ENCODE measurements at places on chromosomes 11 and 22.

DNA sequence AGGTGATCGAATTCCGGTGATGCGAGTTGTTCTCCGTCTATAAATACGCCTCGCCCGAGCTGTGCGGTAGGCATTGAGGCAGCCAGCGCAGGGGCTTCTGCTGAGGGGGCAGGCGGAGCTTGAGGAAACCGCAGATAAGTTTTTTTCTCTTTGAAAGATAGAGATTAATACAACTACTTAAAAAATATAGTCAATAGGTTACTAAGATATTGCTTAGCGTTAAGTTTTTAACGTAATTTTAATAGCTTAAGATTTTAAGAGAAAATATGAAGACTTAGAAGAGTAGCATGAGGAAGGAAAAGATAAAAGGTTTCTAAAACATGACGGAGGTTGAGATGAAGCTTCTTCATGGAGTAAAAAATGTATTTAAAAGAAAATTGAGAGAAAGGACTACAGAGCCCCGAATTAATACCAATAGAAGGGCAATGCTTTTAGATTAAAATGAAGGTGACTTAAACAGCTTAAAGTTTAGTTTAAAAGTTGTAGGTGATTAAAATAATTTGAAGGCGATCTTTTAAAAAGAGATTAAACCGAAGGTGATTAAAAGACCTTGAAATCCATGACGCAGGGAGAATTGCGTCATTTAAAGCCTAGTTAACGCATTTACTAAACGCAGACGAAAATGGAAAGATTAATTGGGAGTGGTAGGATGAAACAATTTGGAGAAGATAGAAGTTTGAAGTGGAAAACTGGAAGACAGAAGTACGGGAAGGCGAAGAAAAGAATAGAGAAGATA lies at the start of gene MALAT1:
Gene MALAT1 (plus strand): TSS at position 69 of the 736 bp plus-strand sequence.
- DNase-seq, result peak; percentile 93

GRCh38 chr11:1747753-1748635 lies 2.4 kb downstream of the IFITM10 start:
- DNase-seq, result peak; percentile 45

DNA sequence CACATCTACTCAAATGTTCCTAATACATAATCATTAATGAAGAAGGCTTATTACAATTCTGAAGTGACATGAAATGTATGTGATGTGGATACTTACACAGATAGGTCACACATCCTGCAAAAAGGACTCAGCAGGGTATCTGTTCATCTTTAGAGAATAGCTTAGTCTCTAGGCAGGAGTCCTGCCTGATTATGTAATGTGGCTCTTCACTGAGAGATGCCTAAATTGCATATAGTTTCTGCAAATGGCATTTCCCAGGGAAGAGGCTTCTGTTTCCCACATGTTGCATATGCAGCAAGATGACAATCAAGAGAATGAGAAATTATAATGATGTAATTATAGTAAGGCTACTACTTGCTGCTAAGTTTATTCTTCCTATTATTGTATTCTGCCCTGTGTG lies 58.8 kb upstream of the SLC36A4 start:
- DNase-seq, result no peak

DNA sequence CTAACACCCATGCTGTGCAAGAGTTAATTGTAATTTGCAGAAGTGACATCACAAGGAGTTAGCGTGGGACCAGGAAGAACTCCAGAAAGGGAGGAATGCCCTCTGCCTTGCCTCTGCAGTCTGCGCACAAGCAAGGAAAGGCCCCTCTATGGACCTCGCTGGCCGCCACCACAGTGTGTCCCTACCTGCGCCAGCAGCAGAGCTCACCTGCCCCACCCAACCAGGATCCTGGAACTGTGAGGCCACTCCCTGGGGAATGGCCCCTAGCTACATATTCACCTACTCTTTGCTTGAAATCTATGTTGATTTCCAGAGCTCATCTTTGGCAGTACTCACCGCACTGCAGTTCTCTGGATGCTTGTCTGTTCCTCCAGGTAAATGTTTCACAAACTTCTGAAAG lies 72.0 kb upstream of the MTNR1B start:
- no peak for DNase-seq

- DNase-seq, result no peak
Observed at GRCh38 chr11:58674609-58675008, 52.1 kb downstream of the CNTF start.

- DNase-seq, result peak; percentile 73
Observed at GRCh38 chr11:93236741-93237675, 39.2 kb upstream of the SLC36A4 start.

DNA sequence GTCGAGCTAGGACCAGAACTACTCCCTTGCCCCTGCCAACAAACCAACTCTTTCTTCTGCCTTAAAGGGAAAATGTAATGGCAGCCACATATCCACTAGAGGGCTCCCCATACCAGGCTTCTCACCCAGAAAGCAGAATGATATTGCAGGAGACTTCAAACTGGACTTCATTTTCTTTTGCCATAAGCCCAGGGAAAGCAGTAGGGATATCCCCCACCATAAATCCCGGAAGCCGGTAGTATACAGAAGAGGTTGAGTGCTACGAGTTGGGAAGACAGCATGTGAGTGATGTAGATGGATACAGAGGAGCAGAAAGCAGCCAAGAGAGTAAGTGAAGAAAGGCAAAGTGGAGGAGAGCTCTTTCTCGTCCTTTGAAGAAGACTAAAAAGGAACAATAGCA lies 12.1 kb downstream of the PLAAT5 start:
- peak; percentile 79 for DNase-seq

GRCh38 chr11:88312628-88313027 lies 24.9 kb downstream of the CTSC start:
- no peak for DNase-seq

DNA sequence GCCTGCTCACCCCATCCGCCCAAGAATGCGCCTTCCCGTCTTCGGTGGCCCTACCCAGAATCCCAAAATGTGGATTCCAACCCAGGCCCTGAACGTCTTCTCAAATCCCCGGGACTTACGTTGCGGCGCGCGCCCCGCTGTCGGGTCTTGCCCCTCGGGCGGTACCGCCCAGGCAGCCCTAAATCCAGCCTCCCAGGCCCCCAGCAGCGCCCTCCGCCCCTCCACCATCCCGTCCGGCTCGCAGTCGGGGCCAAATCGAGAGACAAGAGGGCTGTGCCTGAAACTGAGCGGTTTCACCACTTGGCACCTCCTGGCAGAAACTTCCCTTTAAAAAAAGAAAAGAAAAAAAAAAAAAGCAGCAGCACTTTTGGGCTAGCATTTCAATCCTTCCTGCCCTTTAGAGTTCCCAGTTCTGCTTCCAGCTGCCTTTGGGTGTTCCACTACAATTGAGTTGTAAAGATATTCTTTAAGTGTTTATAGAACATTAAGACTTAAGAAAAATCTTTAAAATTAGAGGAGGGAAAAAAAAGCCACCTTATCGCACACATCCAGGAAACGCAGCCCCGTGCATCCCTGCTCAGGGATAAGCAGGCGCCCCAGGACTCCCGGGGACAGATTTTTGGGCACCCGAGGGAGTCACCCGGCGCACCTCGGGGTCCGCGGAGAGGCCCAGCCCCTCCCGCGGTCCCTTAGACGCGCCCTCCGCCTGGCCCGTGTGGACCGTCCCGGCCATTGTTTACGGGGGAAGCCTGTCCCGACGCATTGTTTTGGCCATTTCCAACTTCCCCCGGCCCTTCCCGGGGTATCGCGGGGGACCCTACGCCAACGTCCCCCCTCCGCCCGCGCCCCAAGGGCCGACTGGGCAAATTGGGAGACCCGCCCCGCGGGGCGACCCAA lies 57.6 kb downstream of the KCNJ4 start:
- DNase-seq, result peak; percentile 89

DNA sequence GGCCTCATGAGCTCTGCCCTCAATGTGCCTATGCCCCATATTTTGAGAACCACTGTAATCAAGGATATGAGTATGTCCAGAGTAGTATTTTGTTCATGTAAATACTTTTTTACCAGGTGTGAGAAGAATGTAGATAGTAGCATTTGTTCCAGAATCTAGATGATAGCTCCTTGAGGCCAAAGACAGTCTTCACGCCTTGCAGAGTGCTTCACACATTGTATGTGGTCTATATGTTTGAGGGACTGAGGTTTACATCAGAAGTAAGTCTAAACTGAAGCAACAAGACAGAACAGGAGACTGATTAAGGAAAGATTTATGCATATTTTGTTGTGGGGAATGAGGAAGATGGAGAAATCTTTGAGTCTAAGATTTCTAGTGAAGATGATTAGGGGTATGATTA lies 12.5 kb downstream of the CEP57 start:
- DNase-seq, result no peak

DNA sequence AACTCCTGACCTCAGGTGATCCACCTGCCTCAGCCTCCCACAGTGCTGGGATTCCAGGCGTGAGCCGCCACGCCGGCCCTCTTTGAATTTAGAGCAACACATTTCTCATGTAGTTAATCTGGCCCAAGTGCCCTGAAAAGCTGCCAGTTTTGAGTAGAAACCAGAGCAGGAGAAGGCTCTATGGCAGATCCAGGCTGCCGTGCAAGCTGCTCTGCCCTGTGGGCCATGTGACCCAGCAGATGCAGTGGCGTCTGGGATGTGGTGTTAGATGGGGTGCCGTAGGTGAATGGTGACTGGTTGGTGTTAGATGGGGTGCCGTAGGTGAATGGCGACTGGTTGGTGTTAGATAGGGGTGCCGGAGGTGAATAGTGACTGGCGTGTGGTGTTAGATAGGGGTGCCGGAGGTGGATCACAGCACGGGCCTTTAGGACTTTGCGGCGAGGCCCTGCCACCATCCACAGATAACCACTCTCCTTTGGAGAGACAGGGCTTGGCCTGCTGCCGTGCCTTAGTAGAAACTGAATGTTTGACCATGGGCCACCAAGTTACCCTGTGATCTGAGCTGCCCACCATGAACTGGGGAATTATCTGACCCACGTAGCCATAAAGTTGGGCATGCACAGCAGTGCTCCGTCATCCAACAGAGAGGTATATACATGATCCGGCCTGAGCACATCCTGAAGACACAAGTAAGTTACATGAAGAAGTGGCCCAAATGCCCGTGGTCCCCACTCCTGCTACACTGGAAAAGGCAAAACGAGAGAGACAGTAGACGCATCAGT lies 32.7 kb downstream of the ASCL2 start:
- no peak for DNase-seq

GRCh38 chr11:27471589-27472397 lies 797 bp downstream of the LGR4 start:
- DNase-seq, result peak; percentile 67

DNA sequence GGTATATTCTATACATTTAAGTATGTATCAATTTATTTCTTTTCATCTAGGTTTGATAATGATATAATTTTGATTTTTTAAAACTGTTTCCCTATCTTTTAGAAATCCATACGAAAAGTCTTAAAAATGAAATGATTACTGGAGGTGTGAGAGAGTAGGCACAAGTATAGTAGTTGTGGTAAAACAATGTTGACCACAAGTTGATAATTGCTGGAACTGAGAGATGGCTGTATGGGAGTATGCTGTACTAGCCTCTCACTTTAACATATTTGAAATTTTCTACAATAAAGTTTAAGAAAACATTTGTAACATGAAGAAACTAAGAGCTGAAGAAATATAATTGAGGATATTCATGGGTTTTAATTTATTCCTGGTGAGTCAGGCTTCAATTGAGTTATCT lies 30.0 kb downstream of the FSHB start:
- no peak for DNase-seq

DNA sequence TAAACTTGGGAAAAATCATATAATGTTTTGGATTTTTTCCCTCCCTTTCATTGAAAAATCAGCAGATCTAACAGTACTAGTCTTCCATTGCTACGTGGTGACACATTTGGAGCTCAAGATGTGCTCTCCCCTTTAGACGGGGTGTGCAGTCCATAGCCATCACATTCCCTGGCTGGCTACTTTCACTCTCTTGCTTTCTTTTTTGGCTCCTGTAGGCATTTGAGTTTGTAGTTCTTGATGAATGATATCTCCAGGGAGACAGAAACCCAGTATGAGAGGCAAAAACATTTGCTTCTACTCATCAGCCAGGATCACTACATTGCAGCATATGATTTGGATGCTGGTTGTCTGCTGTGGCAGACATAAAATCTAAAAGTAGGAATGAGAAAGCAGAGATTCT lies 12.1 kb downstream of the CCDC81 start:
- no peak for DNase-seq

DNA sequence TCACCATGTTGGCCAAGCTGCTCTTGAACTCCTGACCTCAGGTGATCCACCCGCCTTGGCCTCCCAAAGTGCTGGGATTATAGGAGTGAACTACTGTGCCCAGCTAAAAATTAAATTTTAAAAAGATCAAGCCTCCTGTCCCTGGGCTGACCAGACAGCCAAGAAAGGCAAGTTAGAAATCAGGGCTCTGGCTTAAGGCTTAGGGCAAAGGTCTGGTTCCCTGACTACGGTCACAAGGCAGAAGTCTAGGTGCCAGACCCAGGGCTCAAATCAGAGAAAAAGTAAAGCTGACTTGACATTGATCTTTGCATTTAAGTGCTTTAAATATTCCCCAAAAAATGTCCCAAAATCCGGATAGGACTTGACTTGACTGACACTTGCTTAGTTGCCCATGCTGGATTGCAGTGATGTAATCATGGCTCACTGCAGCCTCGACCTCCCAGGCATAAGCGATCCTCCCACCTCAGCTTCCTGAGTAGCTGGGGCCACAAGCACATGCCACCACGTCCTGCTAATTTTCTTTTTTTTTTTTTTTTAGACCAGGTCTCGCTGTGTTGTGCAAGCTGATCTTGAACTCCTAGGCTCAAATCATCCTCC lies 17.3 kb upstream of the CRKL start:
- DNase-seq, result no peak

GRCh38 chr11:126307706-126308105 lies 3.8 kb downstream of the DCPS start:
- peak; percentile 87 for DNase-seq
